Smooth muscle cell of the brain vasculature (primary cell): ENCODE measurements at places on chromosomes 6 and 20.

DNA sequence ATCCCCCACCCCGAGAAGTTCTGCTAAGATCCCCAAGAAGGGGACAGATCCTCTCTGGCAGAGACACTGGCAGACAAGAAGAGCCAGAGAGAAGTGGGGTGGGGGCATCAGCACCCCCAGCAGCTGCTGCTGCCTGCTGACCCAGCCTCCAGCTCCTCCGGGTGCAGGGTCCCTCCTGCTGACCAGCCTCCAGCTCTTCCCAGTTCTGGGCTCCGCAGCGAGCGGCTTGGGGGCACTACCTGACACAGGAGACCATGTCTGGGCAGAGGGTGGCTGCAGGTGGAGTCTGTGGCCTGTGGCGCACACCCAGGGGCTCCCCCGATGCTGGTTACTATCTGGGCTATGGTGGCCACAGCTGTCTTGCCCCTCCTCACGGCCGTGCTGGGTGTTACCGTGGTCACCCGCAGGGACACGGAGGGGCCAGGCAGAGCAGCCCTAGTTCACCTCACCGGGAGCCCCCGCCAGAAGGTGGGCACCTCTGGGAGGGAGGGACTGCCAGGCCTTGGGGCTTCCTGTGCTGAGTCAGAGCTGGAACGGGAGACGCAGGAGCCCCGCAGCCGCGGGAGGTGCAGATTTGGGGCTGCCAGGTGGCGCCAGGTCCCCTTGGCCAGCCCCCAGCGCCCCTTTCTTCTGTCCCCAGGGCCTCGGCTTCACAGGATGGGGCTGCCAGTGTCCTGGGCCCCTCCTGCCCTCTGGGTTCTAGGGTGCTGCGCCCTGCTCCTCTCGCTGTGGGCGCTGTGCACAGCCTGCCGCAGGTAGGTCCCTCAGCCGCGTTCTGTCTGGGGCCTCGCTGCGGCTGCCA is 630 bp downstream of the LIME1 start:
- no peak for DNase-seq

DNA sequence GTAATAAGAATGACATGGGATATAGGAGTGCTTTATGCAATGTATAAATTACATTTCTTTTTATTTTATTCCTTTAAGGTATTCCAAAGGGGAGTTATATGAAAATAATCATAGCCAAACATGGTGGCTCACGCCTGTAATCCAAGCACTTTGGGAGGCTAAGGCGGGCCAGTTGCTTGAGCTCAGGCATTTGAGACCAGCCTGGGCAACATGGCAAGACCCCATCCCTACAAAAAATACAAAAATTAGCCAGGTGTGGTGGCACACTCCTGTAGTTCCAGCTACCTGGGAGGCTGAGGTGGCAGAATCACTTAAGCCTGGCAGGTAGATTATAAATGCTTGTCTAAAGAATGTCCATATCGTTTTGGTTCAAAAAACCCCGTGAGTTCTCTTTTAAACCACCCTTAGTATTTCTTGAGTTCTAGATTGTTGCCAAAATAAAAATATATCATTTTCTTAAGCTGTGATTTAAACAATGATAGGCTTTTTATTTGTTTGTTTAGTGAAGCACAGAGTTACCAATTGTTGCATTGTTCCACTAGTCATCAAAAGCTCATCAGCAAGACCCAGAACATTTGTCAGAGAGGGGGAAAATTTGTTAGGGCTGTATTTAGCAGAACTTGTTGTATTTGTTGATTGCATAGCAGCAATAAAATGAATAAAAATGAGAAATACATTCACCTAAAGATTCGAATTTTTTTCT is 146.2 kb downstream of the KHDC1L start:
- no peak for DNase-seq

GRCh38 chr20:46808565-46808964 is 86.1 kb upstream of the EYA2 start:
- no peak for DNase-seq

DNA sequence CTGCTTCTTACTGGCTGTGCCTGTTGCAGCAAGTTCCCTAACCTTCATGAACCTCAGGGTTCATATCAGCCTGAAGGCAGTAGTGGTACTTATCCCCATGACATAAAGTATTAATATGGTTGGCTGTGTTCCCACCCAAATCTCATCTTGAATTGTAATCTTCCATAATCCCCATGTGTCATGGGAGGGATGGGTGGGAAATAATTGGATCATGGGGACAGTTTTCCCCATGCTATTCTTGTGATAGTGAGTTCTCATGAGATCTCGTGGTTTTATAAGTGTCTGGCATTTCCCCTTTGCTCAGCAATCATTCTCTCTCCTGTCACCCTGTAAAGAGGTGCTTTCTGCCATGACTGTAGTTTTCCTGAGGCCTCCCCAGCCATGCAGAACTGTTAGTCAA is 61.8 kb downstream of the FAM229B start:
- DNase-seq: no peak

GRCh38 chr6:3340358-3340802 is 81.6 kb downstream of the PSMG4 start:
- no peak for DNase-seq

GRCh38 chr20:20223981-20224380 is 143.9 kb upstream of the INSM1 start:
- no peak for DNase-seq

- no peak for DNase-seq
Observed at GRCh38 chr20:7274870-7275269, 507.4 kb downstream of the BMP2 start.

DNA sequence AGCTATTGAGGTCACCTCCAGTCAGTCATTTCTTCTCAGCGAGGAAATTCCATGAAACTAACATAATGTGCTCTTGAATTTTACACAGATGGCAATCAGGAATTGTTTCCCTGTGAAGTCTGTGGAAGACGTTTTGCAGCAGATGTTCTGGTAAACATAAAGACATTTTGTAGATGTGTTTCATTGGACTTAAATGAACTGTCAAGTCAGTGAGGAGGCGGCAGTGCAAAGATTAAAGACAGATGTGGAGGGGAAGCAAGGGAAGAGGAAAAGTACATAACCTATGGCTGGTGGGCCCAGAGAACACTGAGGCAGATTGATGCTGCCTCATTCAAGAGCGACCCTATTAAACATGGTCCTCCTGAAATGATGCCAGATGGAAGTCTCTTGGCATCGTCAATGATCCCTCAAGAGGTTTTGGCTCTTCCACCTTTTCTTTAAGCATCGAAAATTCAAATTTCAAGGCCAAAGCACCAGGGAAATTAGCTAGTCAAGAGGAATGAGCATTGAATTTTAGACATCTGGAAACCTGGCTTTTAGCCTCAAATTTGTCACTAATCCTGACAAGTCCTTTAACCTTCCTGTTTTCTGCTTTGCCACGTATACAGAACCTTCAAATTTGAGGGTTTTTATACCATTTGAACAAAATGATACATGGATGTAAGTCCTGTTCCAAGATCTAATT is 20.1 kb downstream of the ZC2HC1B start:
- DNase-seq: no peak

GRCh38 chr20:47960769-47961541 is 175.7 kb upstream of the SULF2 start:
- no peak for DNase-seq

GRCh38 chr20:4305091-4305490 is 289.7 kb upstream of the RNF24 start:
- DNase-seq: no peak

DNA sequence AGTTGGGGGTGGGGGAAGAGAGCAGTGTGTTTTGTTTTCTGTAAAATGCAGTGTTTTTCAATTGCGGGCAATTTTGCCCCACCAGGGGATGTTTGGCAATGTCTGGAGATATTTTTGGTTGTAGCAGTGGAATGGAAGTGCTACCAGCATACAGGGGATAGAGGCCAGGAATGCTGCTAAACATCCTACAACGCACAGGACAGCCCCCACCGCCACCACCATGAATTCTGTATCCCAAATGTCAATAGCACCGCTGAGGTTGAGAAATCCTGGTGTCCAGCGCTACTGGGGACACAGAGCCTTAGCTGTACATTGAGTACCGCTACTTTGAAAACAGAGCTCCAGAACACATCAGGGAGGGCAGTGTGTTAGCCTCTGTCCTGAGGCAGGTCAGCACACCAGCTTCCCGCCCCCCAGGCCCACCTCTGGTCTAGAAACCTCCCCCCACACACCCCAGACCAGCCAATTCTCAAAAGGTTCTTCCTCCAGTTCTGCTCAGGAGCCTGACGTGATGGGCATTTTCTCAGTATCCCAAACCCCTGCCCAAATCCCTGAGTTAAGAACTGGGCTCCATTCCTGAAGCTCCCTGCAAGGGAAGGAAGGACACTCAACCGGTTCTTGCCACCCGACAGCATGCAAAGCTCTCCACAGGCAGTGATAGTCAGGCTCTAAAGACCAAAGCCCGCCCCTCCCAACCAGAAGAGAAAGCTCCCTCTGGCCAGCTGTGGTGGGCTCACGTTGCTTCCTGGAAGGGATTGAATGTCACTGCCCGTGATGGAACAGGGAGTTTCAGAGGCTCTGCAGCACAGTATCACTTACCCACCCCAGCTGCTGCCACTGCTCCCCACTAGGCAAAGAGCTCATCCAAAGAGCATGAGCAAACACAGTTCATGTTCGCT is 321.5 kb upstream of the JARID2 start:
- peak; percentile 36 for DNase-seq

DNA sequence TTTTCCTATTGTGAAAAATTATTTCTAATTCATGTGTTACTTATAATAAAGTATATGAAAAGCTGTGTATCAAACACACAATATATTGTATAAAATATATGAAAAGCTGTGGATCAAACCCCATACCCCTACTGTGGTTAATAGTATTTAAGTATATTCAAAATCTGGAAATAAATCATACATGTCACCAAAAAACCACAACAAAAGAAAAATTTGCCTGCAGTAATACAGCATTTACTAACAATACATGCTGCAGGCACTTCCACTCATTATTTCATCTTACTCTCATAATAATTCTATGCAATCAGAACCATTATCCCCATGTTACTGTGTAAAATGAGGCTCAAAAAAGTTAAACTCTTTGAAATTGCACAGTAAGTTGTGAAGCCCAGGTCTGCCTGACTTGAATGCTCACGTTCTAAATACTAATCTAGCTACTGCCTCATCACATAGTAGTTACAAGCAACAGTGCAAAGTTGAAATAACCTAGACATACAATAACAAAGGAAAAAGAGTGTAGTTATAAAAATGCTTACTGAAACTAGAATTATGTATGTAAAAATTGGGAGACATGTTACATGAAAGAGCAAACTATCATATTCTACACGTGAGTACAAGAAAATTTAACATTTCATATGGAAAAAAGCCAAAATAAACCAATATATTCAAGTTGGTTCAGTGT is 61.7 kb downstream of the FAM217A start:
- no peak for DNase-seq

- DNase-seq: no peak
Observed at GRCh38 chr6:158905277-158905676, 86.1 kb upstream of the EZR start.

DNA sequence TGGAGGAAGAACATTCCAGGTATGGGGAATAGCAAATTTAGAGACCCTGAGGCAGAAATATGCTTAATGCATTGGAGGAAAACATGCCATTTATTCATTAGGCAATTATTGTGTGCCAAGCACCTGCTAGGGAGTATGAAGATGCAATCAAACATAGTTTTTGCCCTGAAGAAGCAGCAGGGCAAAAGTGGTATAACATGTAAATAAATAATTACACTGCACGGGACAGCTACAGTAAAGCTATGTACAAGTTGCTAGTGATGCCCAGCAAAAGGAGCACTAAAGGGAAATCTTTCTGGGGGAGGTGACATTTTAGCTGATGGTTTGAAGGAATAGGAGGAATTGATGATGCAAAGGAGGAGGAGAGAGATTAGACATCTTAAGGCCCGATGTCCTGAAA is 624 bp upstream of the TJAP1 start:
- no peak for DNase-seq

DNA sequence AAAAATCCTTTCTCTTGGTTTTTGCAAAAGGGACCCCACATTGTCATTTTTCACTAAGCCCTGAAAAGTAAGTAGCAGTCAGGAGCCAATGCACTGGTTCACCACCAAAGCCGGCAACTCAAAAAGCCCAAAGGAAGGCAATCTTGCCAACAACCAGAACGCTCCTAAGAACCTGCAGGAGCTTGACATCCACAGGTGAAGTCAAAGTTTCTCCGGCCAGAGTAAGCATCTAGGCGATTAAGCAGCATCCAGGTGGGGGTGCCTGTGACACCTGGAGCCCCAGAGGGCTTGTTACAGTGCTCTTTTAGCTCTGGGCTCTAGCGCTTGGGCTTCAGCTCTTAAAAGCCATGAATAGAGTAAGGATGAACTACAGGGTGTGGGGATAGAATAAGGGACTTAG is 36.1 kb downstream of the SLC35D3 start:
- no peak for DNase-seq

- DNase-seq: no peak
Observed at GRCh38 chr6:21123507-21124436, 469.8 kb upstream of the SOX4 start.

DNA sequence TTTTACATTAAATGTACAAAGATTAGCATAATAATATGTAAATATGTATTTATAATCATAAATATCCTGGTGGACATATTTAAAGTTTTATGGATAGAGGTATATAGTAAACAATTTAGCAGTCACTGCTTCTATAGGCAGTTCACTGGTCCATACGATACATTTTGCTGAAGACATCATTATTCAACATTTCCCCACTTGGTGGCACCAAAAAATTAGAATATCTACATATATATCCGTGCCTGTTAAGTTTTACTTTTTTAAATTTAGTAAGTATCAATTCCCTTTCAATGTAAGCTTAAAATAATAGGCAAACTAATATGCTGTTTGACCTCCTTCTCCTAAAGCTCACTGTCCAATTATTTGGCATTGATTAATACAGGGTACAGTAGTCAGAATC is 64.2 kb downstream of the LMBRD1 start:
- DNase-seq: no peak

DNA sequence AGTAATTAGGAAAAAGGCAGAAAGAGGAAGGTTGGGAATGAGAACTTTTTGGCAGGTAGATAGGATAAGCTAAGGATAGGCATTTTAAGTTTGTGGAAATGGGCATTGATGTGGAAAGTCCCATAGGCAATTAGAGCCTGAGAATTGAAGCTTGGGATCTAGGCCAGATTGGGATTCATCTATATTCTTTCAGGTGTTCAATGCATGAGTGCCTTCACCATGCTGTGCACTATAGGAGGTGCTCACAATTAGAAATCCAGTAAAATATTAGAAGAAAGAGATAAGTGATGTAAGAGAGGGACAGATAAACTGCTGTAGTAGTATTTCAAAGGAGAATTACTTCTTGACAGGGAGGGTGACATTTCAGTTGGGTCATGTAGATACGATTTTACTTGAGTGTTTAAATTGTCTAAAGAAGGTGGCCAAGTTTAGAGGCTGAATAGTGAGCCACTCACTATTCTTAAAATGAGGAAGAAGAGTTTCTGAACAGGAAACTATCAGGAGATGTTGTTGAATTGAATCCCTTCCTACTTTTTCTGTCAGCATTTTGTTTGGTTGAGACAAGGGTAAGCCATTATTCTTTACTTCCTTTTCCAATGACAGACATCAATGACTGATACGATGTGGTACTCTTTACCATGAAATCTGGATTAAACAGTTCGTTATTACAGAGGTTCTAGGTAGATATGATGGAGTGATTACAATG is 31.0 kb upstream of the CTAGE9 start:
- no peak for DNase-seq

GRCh38 chr6:6752129-6752528 is 163.6 kb downstream of the LY86 start:
- DNase-seq: no peak
